Activated T-helper 1 cell treated with Interleukin-2 at 50 U/mL for 16 hours (primary cell): ENCODE measurements at places on chromosomes 4 and X.

DNA sequence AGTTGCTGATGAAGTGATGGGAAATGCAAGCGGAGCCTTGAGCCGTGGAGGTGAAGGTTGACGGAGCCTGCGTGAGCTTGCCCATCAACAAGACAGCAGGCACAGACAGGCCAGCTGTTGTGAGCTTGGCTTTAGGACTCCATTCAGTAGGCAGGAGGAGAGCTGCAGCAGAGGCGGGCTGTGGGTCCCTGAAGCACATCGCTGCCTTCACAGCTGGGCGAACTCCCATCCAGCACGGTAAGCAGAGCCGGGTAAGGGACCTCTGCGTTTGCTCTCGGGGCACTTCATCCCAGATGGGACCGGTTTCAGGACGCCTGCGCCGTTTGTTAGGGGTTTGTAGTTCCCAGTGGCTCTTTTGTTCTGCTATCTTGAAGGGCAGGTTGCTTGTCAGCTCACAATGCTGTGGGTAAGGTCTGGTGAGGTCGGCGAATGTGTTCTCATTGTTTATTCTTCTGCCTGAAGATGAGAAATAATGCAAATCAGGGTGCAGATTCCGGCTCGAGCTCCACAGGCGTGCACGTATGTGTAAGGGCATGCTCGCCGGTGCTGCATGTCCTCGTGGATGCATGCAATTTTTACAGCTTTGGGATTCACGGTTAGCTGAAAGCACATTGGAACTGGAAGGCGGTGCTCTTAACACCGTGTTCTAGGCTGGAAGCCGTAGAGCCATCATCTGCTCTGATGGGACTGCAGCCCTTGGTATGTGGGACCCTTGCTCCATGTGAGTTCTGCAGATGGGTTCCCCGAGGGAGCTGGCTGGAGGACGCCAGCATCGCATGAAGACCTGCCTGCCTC lies 54.6 kb upstream of the CLDN34 start:
- DNase-seq = no peak

GRCh38 chr4:23885943-23886590 lies 3.8 kb downstream of the PPARGC1A start:
- DNase-seq = no peak

GRCh38 chr4:93289831-93290230 lies 538.7 kb upstream of the ATOH1 start:
- DNase-seq = no peak

GRCh38 chrX:19660604-19661255 lies 145.4 kb upstream of the MAP3K15 start:
- DNase-seq = no peak

DNA sequence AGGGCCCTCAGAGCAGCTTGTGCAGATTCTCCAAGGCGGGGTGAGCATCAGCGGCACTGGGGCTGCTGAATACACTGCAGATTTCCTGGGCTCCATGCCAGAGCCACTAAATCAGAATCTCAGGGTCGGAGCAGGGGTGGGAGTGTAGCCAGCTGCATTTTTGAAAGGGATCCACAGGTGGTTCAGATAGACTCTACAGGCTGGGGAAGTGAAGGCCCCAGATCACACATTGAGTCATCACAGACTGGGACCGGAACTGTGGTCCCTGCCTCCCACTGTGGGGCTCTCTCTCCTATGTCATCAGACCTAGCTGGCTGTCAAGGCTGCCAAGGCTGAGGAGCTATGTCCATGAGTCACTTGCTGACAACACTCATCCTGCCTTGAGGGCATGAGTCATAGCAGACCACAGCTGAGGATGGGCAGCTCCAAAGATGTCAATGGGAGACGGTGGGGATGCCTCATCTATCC lies 162.3 kb upstream of the MAMLD1 start:
- peak; percentile 5 for DNase-seq

- no peak for DNase-seq
Measured at GRCh38 chr4:142278663-142279062, 567.4 kb downstream of the INPP4B start.

DNA sequence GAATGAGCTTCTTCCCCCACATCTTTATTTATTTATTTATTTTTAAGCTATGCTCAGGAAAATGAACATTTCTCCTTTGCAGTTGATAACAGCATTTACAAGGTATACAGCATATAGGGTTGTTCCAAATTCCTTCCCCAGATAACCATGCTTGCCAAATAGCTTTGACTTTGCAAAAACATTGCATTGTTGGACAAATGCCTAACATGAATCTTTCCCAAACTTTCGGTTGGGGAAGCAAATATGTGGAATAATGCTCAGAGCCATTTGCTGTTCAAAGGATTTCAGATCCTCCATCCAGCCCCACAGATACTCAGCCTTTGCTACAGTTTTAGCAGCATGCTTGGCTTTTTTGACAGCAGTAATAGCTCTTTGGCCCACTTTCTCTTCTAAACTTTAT lies 127.2 kb upstream of the AGA start:
- DNase-seq = no peak

GRCh38 chr4:168739886-168740285 lies 243.0 kb downstream of the PALLD start:
- no peak for DNase-seq

- no peak for DNase-seq
Measured at GRCh38 chr4:187059021-187059420, 335.4 kb upstream of the FAT1 start.
